ENCODE measurements at places on chromosomes 12 and 14.

DNA sequence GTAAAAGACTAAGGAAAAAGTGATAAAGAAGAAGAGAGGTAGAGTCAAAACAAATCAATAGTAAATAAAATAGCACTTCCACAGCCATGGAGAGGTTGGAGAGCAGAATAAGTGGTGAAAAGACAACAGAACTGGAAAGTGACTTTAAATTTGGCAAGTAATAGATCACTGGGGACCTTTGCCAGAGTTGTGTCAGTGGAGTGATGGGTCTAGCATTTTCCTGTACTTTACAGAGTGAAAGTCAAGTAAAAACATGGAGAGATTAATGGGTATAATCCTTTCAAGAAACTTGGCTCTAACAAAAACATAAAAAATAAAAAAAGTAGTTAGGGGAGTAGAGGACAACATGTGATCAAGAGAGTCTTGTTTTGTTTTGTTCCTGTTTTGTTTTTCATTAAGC is 502.2 kb upstream of the RPL10L start:
- DNase-seq = no peak

DNA sequence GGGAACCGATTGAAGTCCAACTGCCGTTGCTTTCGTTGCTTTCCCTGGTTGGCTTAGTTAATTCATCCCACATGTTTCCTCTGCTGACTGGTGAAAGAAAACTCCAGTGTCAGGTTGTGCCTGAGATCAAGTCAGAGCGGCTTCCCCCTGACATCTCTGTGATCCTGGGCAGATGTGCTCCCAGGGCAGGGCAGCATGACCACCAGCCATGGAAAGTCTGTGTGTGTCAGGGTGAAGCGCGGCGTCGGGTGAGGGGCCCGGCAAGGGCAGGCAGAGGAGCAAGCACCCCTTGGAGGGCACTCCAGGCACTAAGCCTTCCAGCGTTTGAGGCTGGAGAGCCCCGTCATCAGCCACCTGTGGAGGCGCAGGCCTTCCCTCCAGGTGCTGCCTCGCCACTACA is 54.5 kb upstream of the IGF1 start:
- DNase-seq = no peak

DNA sequence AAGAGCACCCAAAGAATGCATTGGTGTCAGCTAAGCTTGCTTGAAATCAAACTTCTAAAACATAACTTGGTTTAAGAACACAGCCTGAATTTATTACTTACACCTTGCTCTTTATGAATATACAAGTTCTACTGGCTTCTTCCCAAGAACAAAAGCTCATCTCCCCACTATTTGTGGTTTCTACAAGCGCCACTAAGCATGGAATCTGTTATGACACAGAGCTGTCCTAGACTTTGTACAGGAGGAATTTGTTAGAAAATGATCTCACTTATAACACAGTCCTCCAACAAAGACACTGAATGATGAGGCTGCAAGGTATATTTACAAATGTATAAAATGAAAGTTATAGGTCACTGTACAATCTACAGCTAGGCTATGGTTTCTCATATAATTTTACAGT is 452.1 kb downstream of the BCAT1 start:
- no peak for DNase-seq

- DNase-seq = no peak
Observed at GRCh38 chr12:11673666-11674461, 24.4 kb downstream of the ETV6 start.

DNA sequence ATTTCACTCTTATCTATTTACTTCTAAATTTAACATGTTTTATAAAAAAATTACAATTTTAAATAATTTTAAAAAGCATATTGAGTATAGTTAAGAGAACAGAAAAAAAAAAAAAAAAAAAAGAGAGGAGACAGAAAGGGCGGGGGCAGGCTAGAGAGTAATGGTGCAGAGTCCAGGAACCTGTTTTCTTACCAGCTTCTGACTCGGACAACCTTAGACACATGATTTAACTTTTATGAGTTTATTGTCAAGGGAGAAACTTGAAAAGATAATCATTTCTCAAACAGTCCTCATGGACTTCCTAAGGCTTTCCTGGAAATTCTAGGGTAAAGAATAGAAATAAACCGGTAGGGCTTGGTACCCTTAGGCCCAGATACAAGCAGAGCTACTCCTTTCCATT is 84.3 kb downstream of the RPS6KA5 start:
- no peak for DNase-seq

- no peak for DNase-seq
Observed at GRCh38 chr14:38290601-38291188, 34.8 kb upstream of the CLEC14A start.

DNA sequence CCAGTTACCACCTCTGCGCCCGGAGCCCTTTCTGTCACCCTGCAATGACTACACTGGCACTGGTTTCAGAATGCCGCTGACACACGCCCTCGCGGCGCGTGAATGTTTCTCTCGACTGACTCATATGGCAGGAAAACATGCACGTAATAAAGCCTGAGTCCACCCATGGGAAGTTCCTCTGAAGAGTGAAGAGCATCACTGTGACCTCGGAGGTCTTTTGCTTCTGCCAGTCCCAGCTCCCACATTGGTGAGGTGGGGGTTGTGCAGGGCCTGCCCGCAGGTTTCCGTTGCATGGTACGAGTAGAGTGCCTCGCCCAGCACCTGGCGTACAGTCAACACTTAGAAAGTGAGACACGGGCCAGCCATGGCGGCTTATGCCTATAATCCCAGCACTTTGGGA is 11.1 kb upstream of the SLC6A12 start:
- no peak for DNase-seq

DNA sequence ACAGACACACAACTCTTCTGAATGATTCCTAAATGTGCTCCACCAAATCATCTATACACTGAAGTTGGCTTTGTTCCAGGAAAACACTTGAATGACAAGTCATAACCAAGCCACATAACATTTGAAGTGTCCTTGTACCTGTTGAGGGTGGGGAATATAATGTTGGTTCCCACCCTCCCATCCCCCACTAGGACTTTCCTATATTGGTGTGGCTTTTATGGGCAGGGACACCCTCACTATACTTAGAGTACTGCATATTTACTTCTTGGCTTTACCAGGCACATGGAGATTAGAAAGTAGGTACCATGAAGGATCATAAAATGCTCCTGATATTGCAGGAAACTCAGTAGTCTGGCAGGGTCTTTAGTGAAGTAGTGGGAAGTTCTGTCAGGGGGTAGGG is 9.7 kb upstream of the BHLHE41 start:
- no peak for DNase-seq

GRCh38 chr14:104129556-104129955 is 8.8 kb upstream of the KIF26A start:
- DNase-seq = no peak
